Activated CD4-positive, alpha-beta T cell treated with anti-CD3 and anti-CD28 coated beads for 24 hours (primary cell): ENCODE measurements at places on chromosomes 3 and 15.

- DNase-seq = no peak
Observed at GRCh38 chr15:98870788-98871187, 136.8 kb downstream of the PGPEP1L start.

DNA sequence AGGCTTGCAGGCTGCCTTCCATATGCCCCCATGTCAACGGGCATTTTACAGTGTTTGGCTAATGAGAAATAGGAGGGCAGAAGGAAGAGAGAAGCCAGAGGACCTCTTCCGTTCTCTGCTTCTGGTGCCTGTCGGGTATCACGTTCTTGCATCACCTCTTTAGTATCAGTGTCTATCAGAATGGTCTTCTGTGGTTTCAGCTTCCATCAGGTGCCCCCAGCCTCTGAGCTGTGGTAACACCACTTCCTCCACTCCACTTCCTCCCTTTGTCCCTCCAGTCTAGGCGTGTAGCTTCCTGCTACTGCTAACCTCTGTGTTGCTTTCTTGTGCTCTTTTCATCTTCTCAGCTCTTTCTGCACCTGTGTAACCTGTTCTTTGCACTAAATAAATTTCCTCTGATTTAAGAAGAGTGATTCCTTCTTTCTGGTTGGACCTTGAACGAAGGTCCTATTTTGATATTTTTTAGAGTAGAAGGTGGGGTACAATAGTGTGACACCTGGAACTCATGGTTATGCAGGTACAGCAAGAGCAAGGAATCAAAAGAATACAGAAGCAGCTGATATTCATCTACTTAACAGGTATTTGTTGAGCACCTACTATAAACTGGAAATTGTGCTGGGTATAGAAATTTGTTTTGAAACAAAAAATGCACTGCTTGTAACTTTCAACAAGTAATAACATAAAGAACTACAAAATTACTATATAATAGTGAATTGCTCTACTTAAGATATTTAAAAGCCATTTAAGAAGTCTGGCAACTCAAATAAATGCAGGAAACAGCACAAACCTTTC is 27.4 kb upstream of the FOXB1 start:
- no peak for DNase-seq

DNA sequence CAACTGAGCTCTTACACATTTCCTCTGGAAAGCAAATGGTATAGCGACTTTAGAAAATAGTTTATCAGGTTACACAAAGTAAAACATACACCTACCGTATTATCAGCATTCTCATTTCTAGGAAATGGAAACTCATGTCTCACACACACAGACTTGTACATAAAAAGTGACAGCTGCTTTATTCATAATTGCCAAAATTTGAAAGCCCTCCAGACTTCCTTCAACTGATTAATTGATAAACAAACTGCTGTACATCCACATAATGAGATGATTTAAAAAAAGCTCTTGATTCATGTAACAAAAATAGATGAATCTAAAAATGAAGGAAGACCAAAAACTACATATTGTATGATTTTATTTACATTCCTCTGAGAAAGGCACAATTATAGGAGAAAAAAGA is 425.5 kb downstream of the GABRG3 start:
- no peak for DNase-seq

- DNase-seq = no peak
Observed at GRCh38 chr3:177680472-177680821, 483.2 kb upstream of the TBL1XR1 start.

DNA sequence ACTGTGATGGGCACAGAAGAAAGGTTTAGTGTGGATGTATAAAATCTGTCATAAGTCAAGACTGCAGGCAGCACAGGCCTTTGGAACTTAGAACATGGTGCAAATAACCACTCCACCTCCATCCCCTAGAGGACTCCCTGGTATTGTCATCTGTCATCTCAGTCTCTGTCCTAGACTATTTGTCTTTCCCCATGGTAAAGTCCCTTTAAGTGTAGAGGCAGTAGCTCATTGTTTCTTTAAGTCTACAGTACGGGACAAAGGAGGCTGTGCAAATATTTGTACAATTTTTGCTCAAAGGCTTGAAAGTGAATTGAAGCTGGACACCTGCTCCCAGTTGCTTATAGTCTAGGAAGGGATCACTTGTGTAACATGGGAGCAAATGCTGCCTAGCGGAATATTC is 3.2 kb upstream of the PXYLP1 start:
- no peak for DNase-seq

DNA sequence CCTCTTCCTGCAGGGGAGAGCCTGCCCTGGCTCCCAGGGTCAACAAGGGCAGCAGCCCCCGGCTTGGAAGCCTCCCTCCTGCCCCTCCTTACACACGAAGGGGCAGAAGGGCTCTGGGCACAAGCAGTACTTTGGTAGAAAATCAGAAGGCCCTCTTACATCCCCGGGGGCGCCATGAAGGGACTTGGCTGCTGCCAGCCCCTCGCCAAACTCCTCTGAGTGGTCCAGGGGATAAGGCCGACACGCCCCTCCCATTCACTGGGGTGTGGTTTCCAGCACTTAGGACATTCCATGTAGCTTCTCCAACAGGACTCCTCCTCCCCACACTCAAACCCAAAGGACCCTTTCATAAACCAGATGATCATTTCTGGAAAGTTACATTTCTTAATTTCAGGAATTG is 1.2 kb upstream of the ST8SIA2 start:
- DNase-seq = no peak

- no peak for DNase-seq
Observed at GRCh38 chr3:61425356-61425755, 136.0 kb upstream of the PTPRG start.

- no peak for DNase-seq
Observed at GRCh38 chr3:83065851-83066460, 1304.5 kb upstream of the GBE1 start.
